ENCODE measurements at places on chromosomes 2 and 18.

GRCh38 chr2:43191947-43192516, 34.4 kb downstream of the ZFP36L2 start:
- DNase-seq: no peak

GRCh38 chr2:48398285-48399002, 131.5 kb upstream of the STON1 start:
- no peak for DNase-seq

- no peak for DNase-seq
These were observed 274.3 kb upstream of the NRP2 start for GRCh38 chr2:205407984-205408383.

- no peak for DNase-seq
These were observed 33.1 kb downstream of the METTL4 start for GRCh38 chr18:2538236-2538635.

DNA sequence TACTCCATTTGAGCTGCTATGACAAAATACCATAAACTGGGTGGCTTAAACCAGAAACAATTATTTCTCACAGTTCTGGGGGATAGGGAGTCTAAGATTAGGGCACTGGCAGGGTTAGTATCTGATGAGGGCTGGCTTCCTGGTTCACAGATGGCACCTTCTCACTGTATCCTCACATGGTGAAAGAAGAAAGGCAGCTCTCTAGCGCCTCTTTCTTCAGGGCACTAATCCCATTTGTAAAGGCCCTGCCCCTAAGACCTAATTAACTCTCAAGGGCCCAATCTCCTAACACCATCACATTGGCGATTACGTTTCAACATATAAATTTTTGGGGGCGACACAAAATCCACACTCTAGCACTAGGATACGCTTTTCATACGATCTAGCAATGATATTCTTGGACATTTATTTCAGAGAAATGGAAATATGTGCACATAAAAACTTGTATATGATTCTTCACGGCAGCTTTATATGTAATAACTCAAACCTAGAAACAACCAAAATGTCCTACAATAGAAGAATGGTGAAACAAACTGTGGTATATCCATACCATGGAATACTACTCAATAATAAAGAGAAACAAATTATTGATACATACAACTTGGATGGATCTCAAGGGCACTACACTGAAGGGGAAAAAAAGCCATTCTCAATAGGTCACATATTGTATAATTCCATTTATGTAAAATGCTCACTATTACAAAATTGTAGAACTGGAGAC, 111.0 kb downstream of the BCL2L11 start:
- no peak for DNase-seq

DNA sequence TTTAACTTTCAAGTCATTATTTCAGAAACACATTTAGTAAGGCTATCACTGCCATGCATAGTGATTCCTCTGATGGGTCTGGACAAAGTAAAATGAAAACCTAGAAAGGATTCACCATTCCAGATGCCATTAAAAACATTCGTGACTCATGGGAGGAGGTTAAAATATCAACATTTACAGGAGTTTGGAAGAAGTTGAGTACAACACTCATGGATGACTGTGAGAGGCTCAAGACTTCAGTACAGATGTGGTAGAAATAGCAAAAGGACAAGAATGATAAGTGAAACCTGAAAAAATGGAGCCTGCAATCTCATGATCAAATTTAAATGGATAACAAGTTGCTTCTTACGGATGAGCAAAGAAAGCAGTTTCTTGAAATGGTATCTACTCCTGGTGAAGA, 5.8 kb upstream of the TWSG1 start:
- DNase-seq: no peak

- DNase-seq: no peak
These were observed 23.0 kb upstream of the MAL start for GRCh38 chr2:95002498-95002897.

GRCh38 chr18:22753130-22753831, 179.8 kb upstream of the RBBP8 start:
- no peak for DNase-seq

DNA sequence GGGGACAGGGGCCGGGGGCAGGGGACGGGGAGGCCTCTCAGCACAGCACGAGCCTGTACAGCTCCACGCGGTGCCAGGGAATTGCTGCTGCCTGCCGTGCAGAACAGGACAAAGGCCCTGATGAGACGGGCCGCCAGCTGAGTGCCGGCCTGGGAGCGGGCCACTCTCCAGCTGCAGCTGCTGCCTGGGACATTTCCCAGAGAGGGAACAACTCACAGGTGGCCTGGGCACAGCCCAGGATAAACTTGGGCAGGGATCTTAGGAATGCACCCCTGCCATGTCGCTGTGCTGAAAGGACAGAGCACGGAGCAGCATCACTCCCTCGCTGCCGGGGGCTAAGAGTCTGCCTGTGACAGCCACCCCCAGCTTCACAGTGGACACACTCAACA, 38.8 kb downstream of the CENPO start:
- no peak for DNase-seq

DNA sequence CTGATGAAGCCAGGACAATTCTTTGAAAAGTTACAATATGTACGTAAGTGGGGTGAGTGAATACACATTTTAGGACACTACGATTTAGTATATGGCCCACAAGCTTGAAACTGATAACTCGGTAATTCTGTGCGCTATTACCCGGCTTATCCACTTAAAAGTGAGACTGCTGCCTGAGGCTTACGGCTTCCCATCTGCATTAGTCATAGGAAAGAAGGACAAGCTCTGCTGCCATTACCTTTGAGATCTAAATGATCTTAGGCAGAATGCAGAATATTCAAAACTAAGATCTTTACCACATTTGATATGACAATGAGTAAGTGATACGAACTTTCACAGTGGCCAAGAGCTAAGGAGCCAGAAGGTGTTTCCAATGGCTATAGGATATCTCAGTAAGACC, 133.3 kb downstream of the GAREM1 start:
- no peak for DNase-seq

GRCh38 chr2:161337247-161337646, 29.0 kb downstream of the PSMD14 start:
- DNase-seq: no peak

DNA sequence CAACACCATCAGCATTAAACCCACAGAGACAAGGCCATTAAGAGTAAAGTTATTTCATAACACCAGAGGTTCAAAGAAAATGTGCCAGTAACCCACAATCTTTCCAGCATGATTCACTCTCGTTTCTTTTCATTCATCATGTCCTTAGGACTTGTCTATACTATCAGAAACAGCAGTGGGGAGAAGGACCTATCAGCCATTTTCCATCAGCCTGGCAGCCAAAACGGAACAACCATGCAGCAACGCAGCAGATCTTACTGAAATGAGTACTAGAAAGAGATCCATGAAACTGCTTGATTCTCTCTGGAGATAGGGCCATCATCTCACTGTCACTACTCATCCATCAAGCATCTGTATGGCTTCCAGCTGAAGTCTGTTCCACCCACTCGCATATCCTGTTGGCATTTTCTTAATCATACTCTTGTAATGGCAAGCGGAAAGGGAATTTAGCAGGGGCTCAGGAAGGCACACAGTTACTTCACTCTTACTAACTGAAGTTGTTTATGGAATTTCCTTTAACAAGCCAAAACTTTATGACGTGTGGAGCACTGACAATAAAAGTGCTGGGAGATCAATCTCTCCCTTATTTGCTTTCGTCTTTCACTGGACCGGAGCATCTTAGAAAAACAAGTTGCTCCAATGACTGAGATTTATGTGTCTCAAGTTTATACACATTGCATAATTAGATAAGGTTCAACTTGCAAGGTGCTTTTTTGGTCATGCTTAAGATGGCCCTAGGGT, 69.7 kb downstream of the EPHA4 start:
- DNase-seq: no peak

GRCh38 chr2:55993685-55994084, 70.1 kb upstream of the EFEMP1 start:
- DNase-seq: no peak

DNA sequence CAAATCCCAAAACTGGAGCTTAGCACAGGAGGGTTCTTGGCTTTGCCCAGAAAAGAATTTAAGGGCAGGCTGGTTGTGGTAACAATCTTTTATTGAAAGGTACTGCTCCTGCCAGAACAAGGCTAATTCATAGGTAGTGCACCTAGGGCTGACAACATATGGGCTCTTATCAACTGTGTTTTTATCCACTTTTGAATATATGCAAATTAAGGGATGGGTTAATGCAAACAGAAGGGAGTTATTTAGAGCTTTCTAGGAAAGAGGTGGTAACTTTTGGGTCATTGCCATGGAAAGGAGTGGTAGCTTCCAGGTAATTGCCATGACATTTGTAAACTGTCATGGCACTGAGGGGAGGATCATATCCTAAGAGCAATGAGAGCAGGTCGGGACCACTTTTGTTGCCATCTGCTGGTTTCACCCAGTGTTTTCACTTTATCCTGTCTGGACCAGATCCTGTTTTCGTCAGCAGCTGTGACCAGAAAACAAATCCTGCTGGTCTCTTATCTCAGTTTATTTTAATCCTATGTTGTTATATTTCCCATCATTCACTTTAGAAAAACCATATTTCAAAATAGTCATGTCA, 981 bp downstream of the C2orf66 start:
- no peak for DNase-seq

DNA sequence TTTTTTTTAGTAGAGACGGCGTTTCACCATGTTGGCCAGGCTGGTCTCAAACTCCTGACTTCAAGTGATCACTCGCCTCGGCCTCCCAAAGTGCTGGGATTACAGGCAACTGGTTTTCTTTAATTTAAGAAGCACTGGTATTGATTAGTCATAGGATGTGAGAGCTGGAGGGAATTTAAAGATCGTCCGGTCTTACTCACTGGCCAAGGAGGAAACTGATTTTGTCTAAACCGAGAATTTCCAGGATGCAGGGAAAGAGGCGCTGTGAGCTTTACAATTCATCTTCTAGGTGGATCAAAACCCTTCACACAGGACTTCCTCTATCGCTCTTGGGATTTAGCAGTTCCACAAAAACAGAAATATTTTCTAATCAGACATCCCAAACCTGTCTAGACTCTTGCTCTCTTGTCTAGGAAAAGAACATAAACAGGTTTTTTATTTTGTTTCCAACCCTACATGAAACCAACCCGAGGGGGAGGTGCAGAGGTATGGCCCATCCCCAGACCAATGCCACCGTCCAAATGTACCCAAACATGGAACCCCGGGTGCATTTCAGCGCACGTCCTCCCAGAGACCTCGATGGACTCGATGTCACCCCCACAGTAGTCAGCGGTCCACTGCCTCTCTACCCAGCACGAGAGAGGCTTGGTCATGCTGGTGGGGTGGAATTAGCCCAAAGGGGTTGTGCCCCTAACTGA, 12.5 kb upstream of the TUBB6 start:
- no peak for DNase-seq

- no peak for DNase-seq
These were observed 347.1 kb downstream of the CLIP4 start for GRCh38 chr2:29462293-29462692.

DNA sequence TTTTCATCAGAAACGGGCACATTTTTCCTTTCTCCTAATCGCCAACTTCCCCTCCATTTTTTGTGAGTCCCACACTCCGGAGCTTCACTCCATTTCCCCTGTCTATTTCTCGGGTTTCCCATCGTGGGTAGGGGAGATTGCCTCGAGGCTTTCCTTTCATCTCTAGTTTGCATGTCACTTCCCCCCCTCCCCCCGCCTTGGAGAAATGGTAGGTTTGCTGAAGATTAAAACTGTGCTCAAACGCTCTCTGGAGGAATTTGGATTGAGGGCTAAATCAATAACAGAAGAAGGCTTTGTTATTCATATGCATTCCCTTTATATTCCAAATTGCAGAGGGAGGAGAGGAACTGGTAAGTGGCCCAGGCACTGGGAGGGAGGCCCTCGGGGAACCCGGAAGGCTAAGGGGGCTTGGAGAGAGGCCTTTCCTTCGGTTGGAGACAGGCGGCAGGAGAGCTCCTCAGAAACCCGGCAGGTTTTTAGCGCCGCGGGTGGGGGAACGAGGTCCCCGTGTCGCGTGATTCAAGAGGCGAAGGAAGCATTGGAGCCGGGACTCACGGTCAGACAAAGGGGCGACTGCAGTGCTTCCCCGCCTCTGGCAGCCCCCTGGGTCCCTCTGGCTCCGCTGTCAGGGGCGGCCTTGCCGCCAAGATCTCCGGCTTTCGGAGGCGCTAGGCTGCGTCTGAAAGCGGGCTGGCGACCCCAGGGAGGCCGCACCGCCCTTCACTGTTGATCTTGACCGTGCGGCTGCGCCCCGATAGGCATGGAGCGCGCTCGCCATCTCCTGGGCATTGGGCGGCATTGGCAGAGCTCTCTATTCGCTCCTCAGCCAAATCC, 2.4 kb upstream of the HOXD12 start:
- peak; percentile 82 for DNase-seq

- peak; percentile 69 for DNase-seq
These were observed 296 bp downstream of the TTC21B start for GRCh38 chr2:165953306-165953654.

- peak; percentile 87 for DNase-seq
These were observed 62.1 kb downstream of the SETBP1 start for GRCh38 chr18:44742718-44743311.

DNA sequence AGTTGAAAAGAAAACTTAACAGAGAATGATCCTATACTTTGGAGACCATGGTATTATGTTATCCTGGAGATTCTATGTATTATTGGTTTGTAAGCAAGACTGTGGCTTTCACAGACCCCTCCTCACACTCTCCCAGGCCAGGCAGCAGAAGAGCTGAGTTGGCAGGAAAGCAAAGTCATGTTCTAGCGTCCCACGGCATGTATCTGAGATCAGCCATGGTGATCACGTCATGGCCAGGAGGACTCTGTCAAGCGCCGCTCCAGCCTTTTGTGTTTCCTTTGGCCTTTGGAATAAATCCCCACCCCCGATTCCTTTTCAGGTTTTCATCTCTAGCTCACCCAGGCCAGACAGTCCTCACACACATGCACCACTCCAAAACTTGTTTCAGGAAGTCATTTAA, 39.1 kb downstream of the LRRC30 start:
- no peak for DNase-seq

DNA sequence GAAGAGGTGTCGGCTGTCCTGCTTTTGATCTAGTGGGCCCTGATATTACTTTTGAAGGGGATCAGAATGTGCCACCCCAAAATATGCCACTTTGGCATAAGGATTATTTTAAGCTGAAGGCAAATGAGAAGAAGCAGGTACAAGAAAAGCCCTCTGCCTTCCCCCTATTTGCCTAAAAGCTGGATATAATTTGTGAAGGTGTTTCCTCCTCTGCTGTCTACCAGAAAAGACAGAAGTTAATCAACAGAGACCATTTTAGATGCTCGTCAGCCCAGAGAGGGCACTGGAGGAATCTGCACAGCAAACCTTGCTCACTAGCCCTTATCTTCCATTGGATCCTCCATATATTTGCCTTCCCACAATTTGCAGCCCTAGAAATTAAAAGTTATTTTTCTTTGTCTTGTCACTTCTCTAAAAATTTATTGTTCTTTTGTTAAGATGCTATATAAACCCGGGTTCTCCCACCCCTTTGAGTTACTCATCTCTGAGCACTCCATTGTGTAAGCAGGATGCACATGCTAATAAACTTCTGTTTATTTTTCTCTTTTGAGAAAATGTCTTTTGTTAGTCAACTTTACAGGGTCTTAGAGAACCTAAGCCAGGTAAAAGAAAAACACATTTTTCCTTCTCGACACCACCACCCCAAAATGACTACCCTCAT, 163.2 kb upstream of the SLC1A4 start:
- DNase-seq: no peak

- no peak for DNase-seq
These were observed 424.3 kb upstream of the ACVR2A start for GRCh38 chr2:147420517-147420916.

GRCh38 chr2:21759819-21760218, 636.1 kb downstream of the TDRD15 start:
- no peak for DNase-seq
